NCI-H2081 (cell line): ENCODE measurements at places on chromosomes 6 and 20.

- DNase-seq: no peak
These were observed 71.2 kb upstream of the EMILIN3 start for GRCh38 chr20:41437836-41438235.

DNA sequence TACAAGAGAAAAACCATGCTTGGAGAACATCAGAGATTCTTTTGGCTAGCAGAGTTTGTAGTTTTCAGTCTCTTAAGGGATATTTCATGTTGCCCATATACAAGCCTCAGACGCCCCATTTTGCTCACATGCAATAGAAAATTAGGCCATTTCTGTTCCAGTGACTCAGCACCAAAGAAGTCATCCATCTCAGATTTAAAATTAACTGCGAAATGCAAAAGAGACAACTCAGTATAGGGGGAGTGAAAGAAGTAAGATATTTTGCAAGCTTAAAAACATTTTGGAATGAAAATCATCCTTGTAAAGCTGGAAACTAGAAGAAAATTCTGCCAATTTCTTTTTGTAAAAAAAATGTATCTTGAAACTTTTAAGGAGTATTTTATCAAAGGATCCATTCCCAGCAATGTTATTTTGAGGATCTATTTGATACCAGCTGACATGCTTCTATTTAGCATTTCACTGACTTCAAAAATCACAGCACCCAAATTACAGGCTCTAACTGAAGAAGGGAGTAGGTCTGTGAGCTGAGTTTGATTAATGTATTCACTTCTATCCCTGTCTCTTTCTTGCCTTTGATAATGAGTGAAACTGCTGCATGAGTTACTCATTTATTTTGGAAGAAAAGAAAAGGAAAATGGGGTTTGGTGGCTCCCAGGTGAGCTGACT, 223.7 kb upstream of the SULF2 start:
- DNase-seq: no peak

GRCh38 chr20:33291830-33292355, 8.9 kb downstream of the BPIFB1 start:
- DNase-seq: peak; percentile 47

GRCh38 chr6:169407325-169407724, 153.7 kb upstream of the THBS2 start:
- DNase-seq: no peak

- no peak for DNase-seq
These were observed 169.5 kb upstream of the LAMA2 start for GRCh38 chr6:128713461-128713860.

DNA sequence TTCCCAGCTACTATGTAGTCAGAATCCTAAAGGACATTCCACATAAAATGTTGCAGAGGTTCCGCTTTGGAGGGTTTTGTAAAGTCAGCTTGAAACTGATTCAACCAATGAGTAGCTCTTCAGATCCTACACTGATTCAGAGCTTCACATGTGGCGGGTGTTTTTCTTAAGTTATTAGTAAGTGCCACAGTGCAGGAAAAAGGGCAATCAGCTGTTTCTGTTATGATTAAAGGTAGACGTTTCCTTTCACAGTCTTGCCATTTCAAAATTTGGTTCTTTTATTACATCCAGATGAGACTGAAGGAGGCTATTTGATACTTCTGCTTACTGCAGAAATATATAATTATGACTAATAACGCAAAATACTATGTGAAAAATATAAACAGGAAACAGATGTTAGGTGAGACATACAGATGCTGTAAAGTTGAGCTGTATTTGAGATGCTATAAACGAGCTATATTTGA, 443.9 kb downstream of the CDKAL1 start:
- DNase-seq: no peak

- DNase-seq: no peak
These were observed 306.0 kb upstream of the MARCKS start for GRCh38 chr6:113551168-113551567.

DNA sequence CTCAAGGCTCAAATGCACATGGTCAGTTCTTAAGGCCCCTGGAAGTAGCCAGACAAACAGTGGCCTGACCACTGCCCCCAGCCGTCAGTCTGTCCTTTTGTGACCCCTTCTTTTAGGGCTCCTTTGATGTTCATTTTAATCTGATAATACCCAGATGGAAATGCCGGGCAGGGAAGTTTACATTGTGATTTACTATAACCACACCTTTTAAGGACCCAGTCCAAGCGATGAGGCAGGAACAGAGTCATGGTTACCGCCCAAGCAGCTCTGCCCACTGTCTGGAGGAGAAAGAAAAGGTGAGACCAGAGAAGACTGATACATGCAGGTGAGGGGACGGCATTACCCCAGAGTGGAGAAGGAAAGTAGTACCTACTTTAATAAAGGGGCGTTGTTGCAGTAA, 110.6 kb downstream of the PLEKHG1 start:
- DNase-seq: no peak

GRCh38 chr20:62304331-62305148, 1.7 kb downstream of the ADRM1 start:
- no peak for DNase-seq

- no peak for DNase-seq
These were observed 83.7 kb upstream of the ARMC2 start for GRCh38 chr6:108764580-108764950.

- DNase-seq: no peak
These were observed 66.4 kb downstream of the STX11 start for GRCh38 chr6:144216668-144217218.

DNA sequence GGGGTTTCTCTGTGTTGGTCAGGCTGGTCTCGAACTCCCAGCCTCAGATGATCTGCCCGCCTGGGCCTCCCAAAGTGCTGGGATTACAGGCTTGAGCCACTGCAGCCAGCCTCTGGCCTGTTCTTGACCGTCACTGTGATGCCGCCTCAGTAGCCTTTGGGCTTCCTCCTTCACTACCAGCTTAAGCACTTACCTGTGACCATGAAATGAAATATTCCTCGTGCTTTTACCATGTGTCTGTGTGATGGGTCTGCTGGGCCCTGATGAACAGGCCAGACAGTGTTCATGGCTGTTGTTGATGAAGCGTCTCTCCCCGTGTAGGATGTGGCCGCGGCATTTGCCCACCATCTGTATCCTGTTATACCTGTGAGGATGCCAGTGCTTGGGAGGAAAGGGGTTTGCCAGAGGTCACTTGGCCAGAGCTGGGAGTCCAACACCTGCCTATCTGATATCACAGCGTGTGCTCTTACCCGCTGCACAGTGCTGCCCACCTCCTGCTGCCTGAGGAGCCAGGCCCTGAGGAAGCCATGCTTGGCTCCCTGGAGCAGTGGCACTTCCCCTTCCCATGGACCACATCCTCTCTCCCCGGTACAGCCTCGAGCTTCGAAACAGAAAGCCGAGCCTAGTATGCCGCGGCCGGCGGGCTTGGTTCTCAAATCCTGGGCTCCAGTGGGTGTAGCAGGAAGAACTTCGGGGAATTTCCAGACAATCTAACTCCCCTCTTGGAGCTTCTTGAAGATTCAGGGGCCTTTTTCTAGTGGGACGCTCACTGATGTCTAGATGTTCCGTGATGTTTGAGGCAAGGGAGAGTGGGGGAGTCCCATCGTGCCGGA, 167.9 kb downstream of the ZDHHC14 start:
- no peak for DNase-seq

GRCh38 chr20:38109591-38110524, 55.2 kb downstream of the TGM2 start:
- no peak for DNase-seq

- DNase-seq: no peak
These were observed 63.7 kb downstream of the PXDC1 start for GRCh38 chr6:3687847-3688246.

- no peak for DNase-seq
These were observed 52.2 kb downstream of the CDC40 start for GRCh38 chr6:110232450-110232849.

DNA sequence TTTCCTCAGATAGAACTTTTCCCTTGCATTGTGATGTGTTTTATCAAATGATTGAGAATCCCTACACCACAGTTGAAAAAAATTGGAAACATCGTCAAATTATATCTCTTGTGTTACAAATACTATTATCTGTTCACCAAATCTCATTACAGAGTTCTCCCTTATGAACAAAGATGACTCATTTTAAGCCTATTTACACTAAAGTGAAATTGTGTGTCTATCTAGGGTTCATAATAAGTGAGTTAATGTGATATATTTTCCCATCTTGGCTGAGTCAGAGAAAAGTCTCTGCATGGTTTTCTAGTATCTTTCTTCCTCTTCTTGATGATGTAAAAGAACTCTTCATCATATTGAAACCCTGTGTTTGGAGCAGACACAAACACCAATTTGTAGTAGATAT, 1263.3 kb upstream of the EYS start:
- DNase-seq: no peak

DNA sequence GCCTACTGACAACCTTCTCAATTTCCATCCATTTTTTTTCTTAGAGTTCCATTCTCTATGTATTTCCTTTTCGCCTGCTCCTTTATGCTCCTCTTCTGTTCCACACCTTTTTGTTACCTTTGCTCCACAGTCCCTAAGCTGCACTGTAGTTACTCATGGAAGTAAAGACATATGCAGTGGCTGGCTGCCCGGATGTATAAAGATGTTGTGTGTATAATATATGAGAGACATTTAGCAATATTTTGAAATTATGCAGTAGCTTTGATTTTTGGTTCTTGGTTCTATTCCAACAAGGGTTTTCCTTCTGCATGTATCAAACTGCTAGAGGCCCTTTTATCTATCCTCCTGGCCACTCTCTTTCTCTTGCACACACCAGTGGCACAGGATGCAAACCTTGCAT, 234.9 kb downstream of the DOK5 start:
- no peak for DNase-seq

- no peak for DNase-seq
These were observed 913 bp downstream of the BTN2A2 start for GRCh38 chr6:26383624-26384417.

- DNase-seq: no peak
These were observed 8.2 kb upstream of the PXDC1 start for GRCh38 chr6:3759646-3760232.

GRCh38 chr20:60690771-60691170, 561.3 kb upstream of the CDH4 start:
- no peak for DNase-seq

DNA sequence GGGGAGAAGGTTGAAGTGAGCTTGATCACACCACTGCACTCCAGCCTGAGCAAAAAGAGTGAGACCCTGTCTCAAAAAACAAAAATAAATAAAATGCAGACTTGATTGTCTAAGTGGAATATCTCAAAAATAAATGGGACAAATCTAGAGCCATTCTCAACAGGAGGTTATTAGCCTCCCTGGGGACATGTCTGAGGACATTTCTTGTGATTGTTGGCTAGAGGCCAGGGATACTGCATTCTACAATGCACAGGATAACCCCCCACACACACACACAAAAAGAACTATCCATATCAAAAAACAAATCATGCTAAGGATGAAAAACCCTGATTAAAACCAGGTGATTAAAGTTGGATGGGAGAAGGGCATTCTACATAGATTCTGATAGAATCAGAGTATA, 37.5 kb downstream of the FAM217A start:
- DNase-seq: no peak

DNA sequence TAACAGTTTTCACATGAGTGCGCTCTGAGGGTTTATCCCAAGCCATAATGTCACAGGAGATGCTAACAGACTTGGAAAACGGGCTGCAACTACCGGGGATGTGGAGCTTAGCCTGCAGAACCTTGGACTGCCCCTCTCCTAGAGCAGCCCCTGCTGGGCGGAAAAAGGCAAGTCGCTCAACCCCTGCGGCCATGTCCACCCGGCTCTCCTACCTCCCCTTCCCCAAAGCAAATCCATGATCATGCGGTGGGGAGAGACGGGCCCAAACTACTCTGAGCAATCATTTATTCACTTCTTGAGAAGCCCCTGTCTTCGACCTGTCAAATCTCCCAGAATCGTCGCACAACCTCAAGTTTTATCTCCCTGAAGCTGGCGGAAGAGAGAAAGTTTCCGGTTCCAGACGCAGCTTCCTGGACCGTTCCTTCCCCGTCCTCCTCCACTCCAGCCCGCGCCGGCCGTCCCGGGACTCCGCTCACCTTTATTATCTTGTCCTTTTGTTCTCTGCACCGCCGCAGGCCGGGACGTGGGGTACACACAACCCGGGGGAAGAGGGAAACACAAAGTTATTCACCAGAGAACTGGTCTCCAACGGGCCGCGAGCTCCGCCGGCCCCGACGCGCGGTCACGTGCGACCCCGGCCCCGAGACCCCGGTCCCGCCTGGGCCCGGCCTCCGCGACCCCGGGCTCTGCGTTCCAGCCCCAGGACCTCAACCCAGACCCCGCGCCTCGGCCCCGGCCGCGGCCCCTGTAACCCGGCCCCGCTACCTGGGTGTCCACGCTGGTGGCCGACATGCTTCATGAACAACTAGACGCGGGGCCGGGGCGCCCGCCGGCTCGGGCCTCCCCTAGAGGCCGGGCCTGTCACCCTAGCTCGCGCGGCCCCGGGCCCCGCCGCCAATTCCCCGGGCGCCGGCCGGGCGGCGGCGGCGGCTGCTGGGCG, 560 bp downstream of the YTHDF1 start:
- DNase-seq: no peak

GRCh38 chr6:154650351-154650750, 82.9 kb upstream of the SCAF8 start:
- no peak for DNase-seq

- DNase-seq: no peak
These were observed 468 bp upstream of the CMTR1 start for GRCh38 chr6:37432590-37432915.

GRCh38 chr6:100296810-100297544, 167.7 kb downstream of the SIM1 start:
- no peak for DNase-seq

- DNase-seq: no peak
These were observed 11.9 kb downstream of the MEA1 start for GRCh38 chr6:43001843-43002242.

DNA sequence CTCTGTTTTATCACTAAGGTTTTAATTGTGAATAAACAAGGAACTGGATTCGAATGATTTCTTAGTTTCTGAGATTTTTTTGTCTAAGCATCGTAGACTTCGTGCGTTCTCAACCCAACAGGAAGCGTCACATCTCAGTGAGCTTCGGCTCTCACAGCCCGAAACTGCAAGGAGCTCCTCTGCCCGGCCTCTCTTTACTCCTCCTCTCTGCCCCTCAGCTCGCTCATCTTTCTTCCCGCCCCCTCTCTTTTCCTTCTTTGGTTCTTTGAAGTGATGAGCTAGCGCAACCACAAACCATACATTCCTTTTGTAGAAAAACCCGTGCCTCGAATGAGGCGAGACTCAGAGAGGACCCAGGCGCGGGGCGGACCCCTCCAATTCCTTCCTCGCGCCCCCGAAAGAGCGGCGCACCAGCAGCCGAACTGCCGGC, 480 bp upstream of the NT5E start:
- no peak for DNase-seq

DNA sequence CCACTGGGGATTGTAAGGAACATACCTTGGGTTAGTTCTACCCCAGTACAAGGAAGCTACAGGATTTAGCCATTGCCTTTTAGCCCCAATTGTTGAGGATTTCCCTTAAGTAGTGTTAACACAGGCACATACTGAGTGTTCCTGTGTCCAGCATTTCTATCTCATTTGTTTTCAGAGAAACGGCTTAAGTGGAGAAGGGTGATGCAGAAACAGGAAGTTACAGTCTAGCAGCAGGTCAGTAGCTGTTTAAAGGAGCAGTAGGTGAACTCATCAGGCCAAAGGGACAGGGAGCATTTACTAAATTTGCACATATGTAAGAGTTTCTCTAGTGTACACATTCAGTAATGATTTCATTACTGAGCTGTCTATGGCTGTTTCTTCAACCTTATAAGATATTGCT, 644.2 kb upstream of the GJE1 start:
- no peak for DNase-seq
